Renal cortical epithelial cell (primary cell): ENCODE measurements at places on chromosomes 7 and 10. TPM values are rescaled to one million over a fixed set of nuclear protein-coding genes. Genes with fewer than 3 reads are reported as not detected.
A peak's percentile ranks its signal among the peaks of the same experiment; 100 is the strongest.

DNA sequence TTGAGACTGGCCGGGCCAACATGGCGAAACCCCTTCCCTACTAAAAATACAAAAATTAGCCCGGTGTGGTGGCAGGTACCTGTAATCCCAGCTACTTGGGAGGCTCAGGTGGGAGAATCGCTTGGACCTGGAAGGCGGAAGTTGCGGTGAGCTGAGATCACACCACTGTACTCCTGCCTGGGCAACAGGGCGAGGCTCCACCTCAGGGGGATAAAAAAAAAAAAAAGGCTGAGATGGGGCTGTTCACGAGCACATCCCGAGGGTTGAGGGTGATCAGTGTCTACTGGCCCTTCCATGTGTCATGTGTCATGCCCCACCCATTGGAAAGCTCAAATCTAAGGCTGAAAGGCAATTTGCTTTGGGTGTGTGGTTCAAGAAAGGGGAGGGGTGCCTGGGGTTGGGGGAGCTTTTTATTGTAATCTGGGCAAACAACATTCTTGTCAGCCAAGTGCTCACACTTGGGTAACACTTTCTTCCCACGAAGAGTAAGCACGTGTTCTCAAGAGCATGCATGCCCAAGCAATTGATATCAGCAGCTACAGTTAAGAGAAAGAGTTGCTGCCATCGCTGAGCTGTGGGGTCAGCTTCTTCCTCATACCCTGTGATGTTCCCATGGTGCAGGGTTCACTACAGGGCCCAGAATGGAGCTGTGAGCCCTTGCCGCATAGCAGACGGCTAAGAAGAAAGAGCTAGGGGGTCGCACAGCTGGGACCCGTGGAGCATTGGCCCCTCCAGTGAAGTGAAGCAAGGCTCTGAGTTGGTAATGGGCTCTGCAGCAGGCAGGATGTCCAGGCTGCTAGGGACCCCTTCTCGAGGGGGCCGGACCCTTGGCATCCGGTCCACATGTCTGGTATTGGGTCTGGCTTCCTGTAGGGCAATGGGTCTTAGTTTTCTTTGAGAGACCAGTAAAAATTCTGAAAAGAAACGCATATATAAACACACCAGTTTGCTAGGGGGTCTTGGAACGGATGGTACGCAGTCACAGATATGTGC, 9.9 kb upstream of the ACSL5 start:
- DNase-seq = no peak

DNA sequence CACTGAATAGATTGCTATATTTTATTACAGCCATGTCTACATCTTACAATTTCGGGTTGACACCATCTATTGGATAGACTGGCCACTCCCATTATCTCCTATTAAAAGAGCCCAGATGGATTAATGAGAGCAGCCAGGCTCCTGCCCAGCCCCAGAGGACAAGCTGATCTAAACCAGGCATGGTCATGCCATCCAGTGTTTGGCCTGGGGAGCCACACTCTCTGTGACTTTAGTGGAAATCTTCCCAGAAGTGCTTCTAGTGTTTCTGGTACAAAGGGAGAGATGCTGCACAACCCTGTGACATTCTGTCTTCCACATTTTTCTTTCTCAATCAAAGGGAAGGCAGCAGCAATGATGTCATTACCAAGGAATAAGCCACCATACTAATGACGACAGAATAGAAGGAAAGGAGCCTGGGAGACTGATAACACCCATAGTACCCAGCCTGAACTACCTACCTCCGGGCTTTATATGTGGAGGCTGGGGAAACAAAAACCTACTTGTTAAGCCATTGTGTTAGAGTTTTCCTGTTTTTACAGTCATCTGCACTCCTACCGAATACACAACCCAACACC, 5.0 kb downstream of the NEBL start:
- no peak for DNase-seq

GRCh38 chr7:143391462-143392404, 10.6 kb downstream of the ZYX start:
- DNase-seq = peak; percentile 64

GRCh38 chr7:70568674-70569334, 563.1 kb upstream of the GALNT17 start:
- peak; percentile 47 for DNase-seq

DNA sequence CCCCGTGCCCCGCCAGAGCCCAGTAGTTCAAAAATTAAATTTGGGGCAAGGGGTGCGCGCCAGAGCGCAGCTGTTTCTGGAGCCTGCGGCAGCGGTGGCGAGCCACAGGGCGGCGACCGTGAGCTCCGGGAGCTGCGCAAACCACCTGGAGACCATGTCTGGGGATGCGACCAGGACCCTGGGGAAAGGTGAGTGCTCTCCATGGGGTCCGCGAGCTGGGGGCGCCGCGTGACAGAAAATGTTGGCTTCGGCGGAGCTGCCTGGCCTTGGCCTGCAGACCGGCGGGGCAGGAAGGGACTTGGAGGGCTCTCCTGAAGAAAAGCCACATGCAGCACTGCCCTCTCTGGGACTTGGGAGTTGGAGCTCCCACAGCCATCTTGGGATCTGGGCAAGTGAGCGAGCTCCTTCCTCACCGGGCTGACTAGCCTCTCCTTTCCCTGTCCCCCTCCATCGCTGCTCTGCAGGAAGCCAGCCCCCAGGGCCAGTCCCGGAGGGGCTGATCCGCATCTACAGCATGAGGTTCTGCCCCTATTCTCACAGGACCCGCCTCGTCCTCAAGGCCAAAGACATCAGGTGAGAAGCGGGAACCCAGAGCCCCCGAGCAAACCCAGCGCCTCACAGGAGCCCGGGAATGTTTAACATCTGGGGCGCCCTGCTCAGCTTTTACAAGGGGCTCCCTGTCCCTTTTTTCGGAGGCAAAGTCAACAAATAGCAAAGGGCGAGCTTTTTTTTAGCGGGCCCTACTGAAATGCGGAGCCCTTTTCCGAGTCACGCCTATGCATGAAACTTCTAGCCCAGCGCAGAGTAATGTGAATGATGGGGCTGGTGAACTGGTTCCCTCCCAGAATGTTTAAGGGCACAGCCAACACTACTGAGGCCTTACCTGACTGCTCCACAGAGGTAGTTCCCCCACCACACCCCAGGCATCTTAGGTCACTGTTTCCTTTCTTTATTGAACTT, 6.1 kb downstream of the GSTO2 start:
- DNase-seq = peak; percentile 44

GRCh38 chr10:133165556-133166503, 5.8 kb downstream of the KNDC1 start:
- DNase-seq = no peak

- DNase-seq = peak; percentile 71
Observed at GRCh38 chr10:119120413-119120867, 16.5 kb downstream of the DENND10 start.

DNA sequence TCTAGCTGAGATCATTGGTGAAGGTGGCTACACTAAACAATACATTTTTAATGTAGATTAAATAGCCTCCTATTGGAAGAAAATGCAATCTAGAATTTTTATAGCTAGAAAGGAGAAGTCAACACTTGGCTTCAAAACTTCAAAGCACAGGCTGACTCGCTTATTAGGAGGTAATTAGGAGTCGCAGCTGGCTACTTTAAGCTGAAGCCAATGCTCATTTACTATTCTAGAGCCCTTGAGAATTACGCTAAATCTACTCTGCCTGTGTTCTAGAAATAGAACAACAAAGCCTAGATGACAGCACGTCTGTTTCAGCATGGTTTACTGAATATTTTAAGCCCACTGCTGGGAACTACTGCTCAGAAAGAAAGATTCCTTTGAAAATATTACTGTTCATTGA, 101.6 kb upstream of the EEPD1 start:
- DNase-seq = no peak

DNA sequence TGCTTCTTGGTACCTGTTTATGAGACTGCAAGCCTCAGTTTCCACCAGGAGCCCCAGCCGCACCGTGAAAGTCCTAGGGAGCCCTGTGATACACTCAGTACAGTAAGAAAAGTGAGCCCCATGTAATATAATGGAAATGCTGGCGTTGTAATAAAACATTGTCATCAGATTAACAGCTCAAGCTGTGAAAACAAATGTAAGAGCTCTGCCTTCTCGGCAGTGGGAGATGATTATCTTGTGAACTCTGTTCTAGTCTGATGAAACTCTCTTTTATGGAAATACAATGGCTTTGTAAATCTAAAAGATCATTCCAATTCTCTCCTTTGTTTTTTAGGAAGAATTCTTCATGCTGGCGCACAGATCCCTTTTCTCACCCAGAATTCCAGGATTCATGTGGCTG, 299.9 kb downstream of the ABCA13 start:
- DNase-seq = no peak

DNA sequence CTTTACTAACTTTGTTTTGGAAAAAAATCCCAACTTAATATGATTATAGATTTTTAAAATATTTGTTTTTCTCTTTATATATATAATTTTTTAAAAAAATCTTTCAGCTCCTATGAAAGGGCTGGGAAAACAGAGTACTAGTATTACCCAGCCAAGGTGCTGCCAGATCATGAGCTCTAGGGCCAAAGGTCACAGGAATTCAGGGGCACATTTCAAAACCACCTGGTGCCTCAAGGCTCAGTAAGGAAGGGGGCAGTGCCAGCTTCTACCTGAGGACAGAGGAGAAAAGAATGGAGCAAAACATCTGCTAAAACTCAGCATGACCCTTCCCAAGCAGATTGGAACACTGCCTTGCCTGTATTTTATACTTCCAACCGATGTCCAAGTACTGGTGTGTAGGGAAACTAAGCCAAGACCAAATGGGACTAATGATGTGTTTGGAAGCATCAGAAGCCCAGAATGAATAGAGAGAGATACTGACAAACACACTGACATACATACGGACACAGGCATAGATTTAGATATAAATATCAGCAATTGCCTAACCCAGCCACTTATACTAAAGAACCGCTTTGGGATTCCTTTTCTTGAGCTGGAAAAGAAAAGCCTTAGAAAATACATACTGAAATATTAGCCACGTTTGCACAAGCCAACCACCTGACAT, 667.3 kb downstream of the PARD3 start:
- DNase-seq = no peak

- no peak for DNase-seq
Observed at GRCh38 chr7:81761821-81762220, 8.0 kb downstream of the HGF start.

DNA sequence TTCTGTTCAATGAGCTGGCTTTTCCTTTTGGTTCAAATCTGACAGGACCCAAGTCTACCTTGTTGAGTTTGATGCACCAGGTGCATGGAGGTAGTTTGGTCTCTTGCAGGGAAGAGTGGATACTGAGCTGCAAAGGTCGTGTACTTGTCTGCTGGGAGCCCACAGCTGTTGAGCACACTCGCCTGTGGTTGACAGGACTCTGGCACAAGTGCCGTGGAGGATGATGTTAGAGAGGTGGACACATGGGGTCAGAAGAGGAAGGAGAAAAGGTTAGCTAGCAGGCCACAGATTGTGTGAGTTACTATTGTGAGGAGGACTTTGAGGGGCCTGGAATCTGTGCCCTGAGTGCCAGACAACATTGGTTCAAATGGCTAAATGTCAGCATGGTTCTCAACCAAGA, 197.3 kb downstream of the CREB5 start:
- DNase-seq = no peak

DNA sequence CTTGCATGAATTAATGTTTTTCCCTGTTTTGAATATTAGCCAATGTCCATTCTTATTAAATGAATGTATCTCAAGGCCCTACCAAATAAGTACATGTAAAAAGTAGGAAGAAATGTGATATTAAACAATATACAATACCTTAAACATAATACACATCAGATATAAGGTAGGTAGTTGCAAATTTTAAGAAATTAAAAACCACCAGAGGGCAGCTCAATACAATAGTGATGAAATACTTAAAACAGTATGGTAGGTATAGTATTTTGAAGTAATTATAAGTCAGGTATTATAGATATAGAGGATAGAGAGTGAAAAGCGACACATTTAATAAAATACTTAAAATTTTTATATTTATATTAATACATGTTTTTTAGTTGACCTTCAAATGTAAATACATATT, 43.6 kb upstream of the CDK14 start:
- DNase-seq = peak; percentile 25

- no peak for DNase-seq
Observed at GRCh38 chr7:64651632-64652165, 14.2 kb upstream of the ZNF107 start.

- DNase-seq = peak; percentile 92
Observed at GRCh38 chr10:73117976-73118743, 7.9 kb downstream of the NUDT13 start.

DNA sequence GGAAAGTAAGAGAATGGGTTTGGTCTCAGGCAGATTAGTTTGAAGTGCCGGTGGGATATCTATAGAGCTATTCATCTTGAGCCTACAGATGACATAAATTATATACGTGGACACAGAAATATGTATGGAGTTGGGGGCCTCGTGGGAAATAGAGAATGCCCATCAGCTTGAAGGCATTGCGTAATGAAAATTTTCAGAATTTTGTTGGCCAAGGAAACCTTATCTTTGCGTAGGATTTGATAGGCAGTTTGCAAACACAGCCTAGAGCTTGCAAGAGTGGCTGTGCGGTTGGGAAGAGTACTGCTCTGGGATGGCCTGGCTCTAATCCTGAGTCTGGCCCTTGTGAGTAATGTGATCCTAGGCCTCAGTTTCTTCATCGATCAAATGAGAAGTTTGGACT, 32.3 kb downstream of the MCM10 start:
- no peak for DNase-seq

GRCh38 chr7:141949021-141949420, 2.2 kb upstream of the CLEC5A start:
- DNase-seq = no peak

The CCNJ gene
- 11.6 and 13.9 TPM in 2 replicates for total RNA-seq

The GHRHR gene
- total RNA-seq = not detected in 2 replicates

The ADAM8 gene
- total RNA-seq = 1.6 and 15.8 TPM in 2 replicates
